ENCODE measurements at places on chromosomes 2 and 18. TPM values are rescaled to one million over a fixed set of nuclear protein-coding genes. Genes with fewer than 3 reads are reported as not detected.

AMER3 gene
- not detected for total RNA-seq

NEURL3 gene
- total RNA-seq, result 1.0 TPM

CDK15 gene
- not detected for total RNA-seq

OXER1 gene
- not detected for total RNA-seq

SLC16A14 gene
- 0.99 TPM for total RNA-seq
